ENCODE measurements at places on chromosomes 6 and 20. TPM values are rescaled to one million over a fixed set of nuclear protein-coding genes. Genes with fewer than 3 reads are reported as not detected.
A peak's percentile ranks its signal among the peaks of the same experiment; 100 is the strongest.

DNA sequence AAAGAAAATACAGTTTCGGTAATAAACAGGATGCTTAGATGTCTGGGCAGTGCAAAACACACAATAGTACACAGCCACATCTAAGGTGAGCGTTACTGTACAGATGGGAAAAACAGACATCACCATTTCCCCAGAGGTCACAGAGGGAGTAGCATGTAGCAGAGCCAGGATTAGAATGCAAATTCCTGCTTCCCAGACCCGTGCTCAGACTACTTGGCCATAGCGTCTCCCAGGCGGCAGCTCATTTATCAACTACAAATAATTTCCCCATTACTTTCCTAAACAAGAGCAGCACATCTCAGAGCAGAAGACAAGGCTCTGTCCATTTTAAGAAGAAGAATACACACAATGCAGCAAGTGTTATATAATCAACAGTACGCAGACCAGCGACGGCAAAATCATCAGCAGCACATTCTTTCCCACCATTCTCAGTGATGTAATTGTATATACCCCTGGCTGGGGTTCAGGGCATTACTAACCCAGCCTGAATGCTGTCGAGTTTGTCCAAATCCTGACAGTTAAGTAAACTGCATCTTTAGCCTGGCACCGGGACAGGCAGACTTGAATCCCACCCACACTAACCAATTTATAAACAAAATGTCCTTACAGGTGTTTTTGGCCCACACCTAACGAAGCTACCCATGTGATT, 61.9 kb downstream of the CNKSR3 start:
- no peak for DNase-seq

- no peak for DNase-seq
Measured at GRCh38 chr6:138593909-138594757, 94.8 kb upstream of the NHSL1 start.

- DNase-seq: no peak
Measured at GRCh38 chr6:41284726-41285125, 1.8 kb downstream of the TREM1 start.

DNA sequence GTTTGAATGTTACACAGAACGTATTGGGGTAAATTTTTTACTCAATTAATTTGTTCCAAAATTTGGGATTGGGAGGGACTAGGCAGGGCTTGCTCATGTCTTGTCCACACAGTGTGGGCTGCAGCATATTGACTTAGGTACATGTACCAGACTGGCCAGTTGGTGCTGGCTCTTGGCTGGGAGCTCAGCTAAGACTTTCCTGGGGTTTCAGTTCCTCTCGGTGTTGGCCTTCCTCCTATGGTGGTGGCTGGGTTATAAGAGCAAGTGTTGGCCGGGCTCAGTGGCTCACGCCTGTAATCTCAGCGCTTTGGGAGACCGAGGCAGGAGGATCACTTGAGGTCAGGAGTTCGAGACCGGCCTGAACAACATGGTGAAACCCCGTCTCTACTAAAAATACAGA, 4.9 kb downstream of the CENPQ start:
- DNase-seq: no peak

GRCh38 chr20:2865630-2866029, 7.7 kb upstream of the PTPRA start:
- peak; percentile 60 for DNase-seq

- no peak for DNase-seq
Measured at GRCh38 chr6:131223416-131223815, 88.1 kb downstream of the AKAP7 start.

DNA sequence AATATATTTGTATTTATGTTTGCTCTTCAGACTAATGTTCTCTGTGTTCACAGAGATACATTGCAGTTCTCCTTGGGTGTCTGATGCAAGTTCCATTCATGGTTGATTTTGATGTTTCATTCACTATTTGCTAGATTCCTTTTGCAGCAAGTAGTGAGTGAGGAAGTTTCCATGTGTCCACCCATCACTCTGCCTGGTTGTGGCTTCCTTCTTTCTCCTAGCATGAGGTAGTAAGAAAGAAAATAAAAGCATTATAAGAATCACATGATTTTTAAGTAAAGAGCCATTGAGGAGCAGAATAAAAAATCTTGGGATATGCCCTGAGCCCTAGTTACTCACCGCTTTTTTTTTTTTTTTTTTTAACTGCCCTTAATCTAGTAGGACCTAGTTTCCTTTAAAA, 8.7 kb downstream of the SASH1 start:
- DNase-seq: peak; percentile 29

GRCh38 chr6:156131221-156131903, 645.8 kb upstream of the ARID1B start:
- no peak for DNase-seq

DNA sequence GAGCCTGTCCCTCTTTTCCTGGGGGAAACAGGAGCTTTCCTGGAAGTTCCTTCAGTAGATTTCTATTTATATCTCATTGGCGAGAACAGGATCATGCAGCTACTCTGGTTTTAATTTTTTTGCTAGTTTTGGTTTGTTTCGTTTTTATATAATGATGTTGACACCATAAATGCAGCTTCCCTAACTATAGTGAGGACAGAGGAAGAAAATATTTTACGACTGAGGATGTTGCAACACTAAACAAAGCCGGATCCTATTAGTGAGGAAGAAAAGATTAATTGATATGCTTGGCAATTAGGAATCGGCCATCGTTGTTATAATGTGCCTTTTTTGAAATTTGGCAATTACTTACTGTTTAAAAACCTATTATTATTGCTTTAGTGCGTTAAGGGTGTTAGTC, 16.6 kb downstream of the KDM1B start:
- no peak for DNase-seq

GRCh38 chr6:73803562-73804241, 107.7 kb downstream of the CD109 start:
- peak; percentile 49 for DNase-seq

DNA sequence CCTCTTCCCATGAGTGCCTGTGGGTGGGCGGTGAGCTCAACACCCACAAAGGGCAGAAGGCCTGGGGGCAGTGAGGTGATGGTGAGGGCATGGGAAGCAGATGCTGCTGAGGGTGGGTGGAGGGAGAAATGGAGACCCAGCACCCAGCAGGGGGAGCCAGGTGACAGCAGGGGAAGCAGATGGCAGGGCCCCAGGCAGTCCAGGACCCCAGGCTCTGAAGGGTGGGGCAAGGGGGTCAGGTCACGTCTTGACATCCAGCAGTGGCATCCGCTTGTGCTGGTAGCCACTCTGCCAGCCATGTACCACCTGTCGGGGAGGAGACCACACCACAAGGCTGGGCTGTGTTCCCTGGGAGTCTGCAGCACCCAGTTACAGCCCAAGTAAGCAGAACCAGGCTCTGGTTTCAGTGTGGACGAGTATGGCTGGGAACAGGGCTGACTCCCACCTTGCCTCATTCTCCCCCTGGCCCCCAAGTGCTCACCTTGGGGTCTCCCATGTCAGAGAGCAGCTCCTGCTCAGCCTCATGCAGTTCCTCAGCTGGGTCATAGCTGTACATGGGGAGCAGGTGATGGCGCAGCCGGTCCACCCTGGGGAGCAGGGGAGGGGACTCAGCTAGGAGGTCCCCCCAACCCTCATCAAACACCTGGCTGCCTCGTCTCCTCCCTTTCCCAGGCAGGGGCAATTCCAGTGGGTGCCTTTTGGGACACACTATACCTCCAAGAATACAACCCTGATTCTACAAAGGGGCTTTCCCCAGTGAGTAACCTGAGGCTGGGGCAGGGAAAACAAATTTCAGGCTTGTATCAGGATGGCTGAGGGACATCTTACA, 2.0 kb downstream of the SMIM29 start:
- DNase-seq: peak; percentile 90

DNA sequence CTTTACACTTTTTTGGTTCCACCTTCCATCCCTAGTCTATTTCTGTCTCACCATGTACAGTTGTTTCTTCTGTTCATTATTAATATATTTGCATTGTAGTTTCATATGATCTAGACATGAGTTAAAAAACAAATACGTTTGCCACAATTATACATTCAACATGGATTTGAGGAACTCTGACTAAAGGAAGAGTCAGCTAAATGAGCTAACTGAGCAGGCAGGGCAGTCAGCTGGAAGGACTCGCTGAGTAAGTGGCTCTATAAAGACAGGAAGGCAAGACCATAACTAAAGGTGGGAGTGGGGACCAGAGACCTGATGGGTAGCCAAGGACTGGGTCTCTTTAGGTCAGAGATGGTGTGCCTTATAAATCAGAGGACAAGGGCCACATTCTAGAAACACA, 26.3 kb downstream of the TMX4 start:
- no peak for DNase-seq

The PRICKLE4 gene
- total RNA-seq: 2.8 TPM

The FIG4 gene
- 14.8 TPM for total RNA-seq

The ZNF311 gene
- total RNA-seq: not detected

The TBX18 gene
- total RNA-seq: not detected

The RFX6 gene
- not detected for total RNA-seq

The OPRM1 gene
- not detected for total RNA-seq

The PSORS1C2 gene
- not detected for total RNA-seq

The PAX1 gene
- not detected for total RNA-seq

Data from Karpas-422 (cell line).